ENCODE measurements at places on chromosomes 5 and 9.

DNA sequence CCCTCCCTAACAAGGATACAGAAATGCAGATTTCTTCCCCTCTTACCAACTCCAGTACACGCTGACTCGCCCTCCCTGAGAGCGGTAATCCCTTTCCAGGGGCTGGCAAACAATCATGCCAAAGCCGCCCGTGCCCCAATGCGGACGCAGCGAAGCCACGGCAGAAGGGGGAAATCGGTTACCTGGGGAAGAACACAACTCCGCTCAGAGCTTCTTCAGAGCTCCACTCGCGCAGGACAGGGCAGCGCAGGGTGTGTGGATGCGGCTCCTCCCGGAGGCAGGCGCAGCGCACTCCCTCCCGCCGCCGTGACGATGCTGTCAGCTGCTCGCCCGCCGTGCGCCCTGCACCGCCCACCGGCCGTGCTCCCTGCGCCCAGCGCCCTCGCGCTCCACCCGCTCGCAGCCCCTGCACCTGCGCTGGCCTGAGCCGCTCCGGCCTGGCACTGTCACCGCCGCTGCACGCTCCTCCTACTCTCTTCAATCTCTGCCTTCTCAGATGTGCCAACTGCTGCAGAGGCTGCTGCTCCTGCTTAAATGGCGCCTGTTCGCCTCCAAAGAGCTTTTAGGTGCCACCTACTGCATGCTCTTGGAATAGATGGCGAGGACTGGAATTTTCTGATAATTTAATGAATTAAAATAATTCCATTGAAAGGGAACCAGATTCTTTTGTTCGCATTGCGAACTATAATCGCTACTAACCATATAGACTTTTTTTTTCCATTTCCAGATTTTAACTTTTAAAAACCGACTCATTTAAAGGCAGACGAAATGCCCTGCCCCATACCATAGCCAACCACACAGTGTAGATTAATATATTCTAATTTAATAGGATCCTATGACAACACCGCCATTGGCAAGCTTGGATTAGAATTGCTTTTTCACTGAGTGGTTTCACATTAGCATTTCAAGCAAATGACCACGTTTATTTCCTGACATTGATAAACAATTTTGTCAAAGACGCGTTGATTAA, at the start of gene DIRAS2:
DIRAS2 (minus strand) TSS at position 255 of the 970 bp plus-strand sequence. CDS start 28,997 bp downstream, outside the sequence.
- peak; percentile 94 for DNase-seq

DNA sequence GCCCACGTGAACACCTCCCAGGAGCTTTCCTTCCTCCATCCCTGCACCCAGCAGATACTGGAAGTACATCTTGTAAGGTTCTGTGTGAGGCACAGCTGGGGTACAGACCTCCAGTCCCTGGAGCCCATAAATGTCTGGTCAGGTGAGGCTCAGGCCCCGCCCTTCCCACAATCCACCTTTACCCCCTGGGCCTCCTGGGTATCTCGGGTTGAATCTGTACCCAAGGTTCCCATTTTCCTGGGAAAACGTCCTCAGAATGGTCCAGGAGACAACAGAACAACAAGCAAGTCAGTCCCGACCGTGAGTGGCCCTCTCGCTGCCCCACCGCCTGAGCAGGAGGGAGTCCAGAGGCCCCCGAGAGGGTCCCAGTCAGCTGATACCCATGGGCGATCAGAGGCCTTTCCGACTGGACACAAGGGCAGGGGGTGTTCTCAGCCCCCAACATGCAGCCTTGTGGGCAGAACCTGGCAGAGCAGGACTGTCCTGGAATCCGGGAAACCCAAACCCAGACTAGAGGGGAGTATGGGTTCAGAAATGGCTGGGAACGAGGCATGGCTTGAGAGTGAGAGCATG, 4.3 kb downstream of the SPATA31E1 start:
- no peak for DNase-seq

DNA sequence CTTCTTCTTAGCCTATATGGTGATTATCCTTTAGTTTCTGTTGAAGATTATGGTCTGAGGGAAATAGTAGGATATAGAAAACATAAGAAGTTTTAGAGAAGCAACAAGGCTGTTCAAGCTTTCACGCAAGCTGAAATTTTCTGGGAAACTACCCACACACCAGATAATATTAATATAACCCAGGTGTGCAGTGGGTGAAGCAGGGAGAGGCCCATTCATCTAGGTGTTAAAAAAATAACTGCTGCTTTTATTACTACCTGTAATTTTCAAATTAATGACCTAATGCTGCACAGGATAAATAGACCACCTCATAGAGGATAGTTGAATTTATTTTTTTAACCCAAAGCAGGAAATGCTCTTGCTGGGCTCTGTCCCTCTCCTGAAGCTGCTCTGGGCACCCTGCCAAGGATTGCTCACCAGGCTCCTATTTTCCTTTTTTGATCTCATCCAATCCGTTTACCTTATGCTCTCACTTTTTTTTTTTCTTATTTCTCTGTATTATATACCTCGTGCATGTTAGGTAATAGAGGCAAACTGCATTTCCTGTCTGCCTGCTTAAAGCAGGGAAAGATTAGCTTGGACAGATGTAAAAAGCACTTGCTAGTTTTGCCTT, 124.3 kb upstream of the SLC12A2 start:
- peak; percentile 4 for DNase-seq

DNA sequence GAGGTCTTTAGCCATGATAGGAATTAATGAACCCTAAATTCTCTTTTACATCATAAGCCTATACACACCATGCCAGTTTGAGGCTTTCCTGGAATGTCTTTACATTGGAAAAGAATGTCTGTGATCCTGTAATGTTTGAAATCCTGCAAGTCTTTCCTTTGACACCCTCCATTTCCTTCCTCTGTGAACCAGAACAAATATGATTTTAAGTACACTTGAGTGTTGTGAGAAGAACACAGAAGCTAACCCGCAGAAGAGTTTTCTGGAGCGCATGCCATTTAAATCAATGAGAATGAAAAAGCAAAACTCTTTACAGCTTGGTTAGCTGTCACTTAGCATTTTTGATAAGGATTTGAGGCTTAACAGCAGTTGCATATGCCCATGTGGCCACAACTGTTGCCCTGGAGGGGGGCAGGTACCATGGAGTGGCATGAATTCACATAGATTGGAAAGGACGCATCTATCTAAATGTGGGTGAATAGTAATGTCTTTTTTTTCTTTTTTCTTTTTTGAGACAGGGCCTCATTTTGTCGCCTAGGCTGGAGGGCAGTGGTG, 372.6 kb downstream of the KDM4C start:
- no peak for DNase-seq

DNA sequence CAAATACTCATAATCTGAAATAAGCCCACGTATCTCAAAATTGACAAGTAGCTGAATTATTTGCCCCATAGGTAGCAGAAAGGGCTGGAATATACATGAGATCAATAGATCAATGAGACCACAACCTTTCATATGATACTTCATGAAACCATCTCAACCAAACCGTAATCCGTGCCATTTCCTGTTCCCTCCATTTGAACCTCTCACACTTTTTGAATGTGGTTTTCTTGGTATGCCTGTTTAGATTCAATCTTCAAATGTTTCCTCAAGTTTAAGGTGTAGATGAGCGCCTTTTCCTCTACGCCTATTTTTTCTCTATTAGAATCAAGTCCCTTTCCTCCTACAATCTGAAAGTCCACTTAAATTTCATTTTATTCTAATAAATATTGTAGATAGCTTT, 805.5 kb downstream of the EFNA5 start:
- no peak for DNase-seq

DNA sequence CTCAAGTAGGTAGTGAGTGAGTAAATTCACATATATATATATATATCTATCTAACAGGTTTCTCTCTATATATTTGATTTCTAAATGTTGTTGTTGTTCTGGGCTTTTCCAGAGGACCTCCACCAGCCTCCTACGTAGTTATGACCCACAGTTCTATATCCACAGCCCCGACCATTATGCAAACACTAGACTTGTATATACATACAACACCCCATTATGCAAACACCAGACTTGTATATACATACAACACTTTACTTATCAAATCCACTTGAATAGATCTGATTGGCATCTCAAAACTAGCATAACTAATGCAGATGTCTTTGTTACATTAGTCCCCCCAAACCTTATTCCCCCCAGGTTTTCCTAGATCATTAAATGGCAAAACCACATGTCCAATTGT, 108.7 kb downstream of the JAKMIP2 start:
- peak; percentile 6 for DNase-seq

DNA sequence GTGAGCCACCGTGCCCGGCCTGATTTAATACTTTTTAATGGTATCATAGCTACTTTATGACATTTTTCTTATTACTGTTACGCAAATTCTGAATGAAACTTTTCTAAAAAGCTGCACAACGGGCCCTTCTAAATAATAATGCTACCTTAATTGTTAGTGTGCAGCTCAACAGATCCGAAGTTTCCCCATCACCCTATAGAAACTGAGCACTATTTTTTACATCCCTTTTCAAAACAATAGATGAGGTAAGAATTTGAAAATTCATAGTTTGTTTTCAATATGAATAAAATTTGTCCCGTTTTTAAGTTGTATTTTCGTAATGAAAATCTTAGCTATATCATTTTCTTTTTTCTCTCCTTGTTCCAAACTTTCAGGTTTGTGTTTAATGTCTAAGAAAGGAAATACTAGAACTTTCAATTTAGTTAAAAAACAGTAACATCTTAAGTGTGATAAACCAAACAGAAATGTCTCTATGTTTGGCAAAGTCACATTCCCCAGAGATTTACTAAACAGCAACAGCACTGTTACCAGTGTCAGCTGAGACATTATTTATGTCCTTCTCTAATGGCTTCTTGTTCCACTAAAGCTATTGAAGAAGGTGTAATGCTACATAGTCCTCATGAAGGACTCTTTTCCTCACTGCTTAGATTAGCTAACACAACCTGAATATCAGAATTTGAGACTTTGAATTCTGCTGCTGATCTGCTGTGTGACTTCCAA, 22.9 kb downstream of the KIF2A start:
- DNase-seq: no peak

DNA sequence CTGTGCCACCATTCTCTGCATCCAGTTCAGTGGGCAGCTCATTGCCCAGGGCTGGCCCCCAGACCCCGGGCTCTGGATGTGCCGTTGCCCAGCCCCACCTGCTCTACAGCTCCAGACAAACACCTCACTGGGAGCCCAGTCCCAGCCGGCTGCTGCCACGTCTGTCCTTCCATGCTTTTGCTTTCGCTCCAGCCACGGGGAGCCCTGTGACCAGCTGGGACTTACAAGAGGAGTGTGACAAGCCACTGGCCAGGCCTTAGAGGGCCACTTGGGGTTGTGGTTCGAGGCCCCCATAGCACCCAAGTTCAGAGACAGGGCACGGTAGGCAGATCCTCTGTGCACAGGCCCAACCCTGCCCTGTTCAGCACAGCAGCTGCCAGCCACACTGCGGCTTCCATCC, 142.0 kb downstream of the ADAMTS2 start:
- no peak for DNase-seq
